A172 (cell line): ENCODE measurements at places on chromosomes 3 and 15. TPM values are rescaled to one million over a fixed set of nuclear protein-coding genes. Genes with fewer than 3 reads are reported as not detected.

SPINT1 gene
- 0.22 and 1.3 TPM in 2 replicates for total RNA-seq

FRMD4B gene
- 1.2 and 1.6 TPM in 2 replicates for total RNA-seq

SLC9C1 gene
- not detected in 2 replicates for total RNA-seq

ZNF80 gene
- total RNA-seq: not detected in 2 replicates

LYZL4 gene
- total RNA-seq: not detected in 2 replicates

ZNF660 gene
- not detected in 2 replicates for total RNA-seq

INKA1 gene
- total RNA-seq: 2.8 and 6.4 TPM in 2 replicates

DNA sequence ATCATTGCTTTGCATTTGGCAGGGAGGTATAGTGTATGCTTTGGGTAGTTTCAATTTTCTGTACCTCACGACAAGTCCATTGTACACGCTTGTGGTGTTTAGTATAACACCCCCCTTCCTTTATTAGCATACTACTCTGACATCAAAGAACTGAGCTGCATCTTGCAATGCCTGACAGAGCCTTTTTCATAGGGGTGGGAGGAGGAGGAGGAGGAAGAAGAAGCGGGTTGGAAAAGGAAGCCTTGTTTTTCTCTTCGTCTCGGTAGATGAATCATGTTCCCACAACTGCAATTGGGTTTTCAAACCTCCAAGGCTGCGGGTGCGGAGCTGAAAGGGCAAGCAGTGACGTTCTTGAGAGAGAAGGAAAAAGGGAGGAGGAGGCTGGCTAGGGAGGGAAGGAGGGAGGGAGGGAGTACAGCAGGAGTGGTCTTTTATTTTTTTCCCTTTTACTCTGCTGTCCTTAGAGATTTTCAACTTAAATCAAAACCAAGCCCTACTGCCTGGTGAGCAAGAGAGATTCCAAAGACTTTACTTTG is 175.7 kb downstream of the KLHL25 start:
- peak; percentile 89 for DNase-seq

GRCh38 chr15:51390241-51390965 is 48.9 kb downstream of the GLDN start:
- no peak for DNase-seq

DNA sequence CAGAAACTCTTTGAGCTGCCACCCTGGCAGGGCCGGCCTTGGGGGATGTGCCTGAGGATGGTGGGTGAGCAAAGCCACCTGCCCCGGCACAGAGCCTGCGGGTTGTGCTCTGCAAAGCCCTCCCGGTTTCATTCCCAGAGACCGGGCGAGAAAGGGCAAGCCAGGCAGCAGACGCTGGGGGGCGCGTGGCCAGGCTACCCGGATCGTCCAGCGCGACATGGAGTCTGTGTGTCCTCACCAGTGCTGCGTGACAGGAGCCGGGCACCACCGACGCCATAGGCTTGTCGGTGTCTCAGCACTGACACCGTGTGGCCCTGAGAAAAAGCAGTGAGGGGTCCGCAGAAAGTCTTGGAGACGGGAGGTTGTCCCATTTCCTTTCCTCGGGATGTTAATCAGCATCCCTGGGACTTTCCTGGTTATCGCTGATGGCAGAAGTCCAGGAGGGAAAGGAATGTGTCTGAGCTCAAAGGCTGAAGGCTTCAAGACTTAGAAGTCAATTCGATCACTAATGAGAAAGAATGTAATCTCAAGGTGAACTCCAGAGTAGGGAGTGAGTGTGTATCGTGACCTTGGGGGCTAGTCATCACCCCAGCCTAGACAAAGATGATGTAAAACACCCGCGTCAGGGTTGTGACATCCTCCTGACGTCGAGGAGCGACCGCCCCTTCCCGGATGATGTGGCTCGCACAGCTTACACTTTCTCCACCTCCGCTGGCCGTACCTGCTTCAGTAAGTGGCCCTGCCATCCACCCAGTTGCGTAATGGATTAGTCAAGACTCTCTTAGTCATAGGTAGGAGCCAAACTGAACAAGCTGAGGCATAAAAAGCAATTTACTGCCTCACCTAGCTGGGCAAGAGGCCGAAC is 36.3 kb upstream of the PLA2G4E start:
- peak; percentile 87 for DNase-seq

GRCh38 chr3:81763001-81763400 is 1.6 kb upstream of the GBE1 start:
- DNase-seq: no peak

DNA sequence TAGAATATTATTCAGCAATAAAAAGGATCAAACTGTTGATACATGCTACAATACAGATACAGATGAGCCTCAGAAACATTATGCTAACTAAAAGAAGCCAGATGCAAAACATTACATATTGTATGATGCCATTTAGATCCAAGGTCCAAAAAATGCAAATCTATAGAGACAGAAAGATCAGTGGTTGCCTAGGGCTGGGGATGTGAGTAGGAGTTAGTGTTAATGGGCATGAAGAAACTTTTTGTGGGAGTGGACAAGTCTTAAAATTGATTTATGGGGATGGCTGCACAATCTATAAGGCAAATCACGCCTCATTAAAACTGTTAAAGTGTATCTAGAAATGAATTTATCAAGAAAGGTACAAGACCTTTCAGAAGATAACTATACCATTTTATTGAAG is 45.0 kb downstream of the EHHADH start:
- no peak for DNase-seq

DNA sequence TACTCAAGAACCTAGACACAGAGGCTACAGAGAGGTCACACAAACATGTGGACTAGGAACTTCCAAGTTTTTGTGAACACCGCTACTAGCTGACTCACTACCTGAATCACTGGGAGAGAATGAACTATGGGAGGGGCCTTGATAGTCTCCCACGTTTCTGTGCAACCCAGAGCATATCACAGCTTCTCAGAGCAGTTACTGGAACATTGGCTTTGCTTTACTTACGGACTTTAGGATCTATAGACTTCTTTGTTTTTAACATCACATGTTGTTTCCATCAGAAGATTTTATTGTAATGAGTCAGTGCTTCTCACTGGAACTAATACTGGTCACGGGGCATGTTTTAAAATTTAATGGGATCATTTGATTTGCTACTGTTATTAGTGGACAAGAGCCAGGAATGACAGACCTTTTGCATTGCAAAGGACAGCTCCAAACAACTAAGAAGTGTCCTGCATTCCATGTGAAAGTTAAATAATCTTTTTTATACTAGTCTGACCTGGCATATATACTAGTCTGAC is 35.6 kb downstream of the RTP4 start:
- DNase-seq: peak; percentile 98

DNA sequence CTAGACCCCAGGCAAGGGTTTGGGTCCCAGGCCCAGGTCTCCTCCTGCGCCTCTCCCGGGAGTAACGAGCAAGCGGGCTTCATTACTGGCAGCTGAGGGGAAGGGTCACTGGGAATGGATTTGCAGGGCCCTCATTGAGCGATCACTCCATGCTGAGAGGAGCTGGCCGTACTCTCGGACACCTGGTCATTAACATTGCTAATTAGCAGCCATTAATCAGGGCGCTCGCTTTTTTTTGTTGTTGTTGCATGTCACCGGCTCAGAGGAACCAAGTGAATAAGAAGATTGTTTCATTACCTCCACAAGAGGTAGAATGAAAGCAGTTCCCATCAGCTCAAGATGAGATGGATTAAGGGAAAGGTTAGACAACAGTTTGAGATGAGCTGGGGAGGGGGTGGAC is 293.0 kb upstream of the ATP11B start:
- DNase-seq: no peak

GRCh38 chr3:1766384-1766783 is 332.3 kb upstream of the CNTN4 start:
- DNase-seq: no peak

DNA sequence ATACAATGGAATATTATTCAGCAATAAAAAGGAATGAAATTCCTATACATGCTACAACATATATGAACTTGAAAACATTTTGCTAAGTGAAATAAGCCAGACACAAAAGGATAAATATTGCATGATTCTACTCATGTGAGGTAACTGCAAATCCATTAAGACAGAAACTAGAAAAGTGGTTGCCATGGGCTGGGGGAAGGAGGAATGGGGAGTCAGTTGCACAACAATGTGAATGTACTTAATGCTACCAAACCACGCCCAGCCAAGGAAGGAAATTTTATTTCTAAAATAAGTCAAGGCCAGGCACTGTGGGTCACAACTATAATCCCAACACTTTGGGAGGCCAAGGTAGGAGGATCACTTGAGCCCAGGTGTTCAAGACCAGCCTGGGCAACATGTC is 9.8 kb upstream of the GMPPB start:
- DNase-seq: no peak

GRCh38 chr3:34882764-34883163 is 756.6 kb upstream of the ARPP21 start:
- DNase-seq: peak; percentile 29

DNA sequence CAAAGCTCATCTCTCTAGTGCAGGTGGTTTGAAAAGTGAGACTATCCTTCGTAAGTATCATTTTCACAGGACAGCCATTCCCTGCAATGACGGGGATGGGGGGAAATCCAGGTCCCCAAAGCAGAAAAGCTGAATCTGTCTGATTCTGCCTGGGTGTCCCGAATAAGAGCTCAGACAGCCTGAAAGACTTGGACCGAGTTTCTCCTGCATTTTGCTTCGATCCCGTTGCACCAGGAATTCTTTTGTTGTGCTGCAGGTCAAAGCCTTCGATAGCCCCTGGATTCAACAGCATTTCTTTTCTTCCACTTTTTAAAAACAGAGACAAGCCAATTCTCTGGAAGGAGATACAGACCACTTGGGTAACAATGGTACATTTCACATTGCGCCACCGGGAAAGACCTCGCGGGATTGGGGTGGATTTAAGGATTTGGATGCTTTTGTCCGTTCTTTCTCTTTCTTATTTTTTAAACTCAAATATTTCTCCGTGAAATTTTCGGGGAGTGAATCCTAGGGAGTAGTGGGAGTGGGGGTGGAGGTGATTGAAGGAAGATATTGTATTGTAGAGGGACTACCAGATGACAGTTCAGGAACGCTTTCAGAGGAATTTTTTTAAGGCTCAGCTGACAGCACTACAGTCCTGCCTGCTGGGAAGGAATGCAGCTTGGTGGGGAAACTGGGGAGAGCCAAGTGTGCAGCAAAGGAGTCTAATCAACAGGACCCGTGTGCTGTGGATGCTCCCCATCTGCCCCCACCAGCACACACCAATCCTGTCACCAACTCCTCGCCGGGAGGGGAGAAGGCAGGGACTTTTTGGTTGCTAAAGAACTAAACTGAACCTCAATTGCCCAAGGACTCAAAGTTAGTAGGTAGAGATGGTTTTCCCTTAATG is 2.6 kb downstream of the SLITRK3 start:
- no peak for DNase-seq

- peak; percentile 13 for DNase-seq
These were observed 92.8 kb downstream of the GOLIM4 start for GRCh38 chr3:168002786-168003368.

DNA sequence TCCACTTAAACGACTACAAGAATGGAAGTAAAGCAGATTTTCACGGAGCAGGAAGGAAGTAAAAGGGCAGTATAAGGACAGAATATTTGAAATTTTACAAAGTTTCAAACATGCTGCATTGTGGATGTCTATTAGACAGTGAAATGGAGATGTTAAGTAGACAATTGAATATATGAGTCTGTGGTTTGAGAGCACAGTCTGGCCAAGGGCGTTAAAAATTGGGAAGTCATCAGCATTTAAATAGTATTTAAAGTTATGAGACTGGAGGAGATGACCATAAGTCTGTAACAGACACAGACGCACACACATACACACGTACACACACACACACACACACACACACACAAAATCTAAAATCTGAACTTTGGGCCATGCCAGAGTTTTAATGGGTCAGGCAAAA is 935.9 kb downstream of the EPHA3 start:
- DNase-seq: no peak

DNA sequence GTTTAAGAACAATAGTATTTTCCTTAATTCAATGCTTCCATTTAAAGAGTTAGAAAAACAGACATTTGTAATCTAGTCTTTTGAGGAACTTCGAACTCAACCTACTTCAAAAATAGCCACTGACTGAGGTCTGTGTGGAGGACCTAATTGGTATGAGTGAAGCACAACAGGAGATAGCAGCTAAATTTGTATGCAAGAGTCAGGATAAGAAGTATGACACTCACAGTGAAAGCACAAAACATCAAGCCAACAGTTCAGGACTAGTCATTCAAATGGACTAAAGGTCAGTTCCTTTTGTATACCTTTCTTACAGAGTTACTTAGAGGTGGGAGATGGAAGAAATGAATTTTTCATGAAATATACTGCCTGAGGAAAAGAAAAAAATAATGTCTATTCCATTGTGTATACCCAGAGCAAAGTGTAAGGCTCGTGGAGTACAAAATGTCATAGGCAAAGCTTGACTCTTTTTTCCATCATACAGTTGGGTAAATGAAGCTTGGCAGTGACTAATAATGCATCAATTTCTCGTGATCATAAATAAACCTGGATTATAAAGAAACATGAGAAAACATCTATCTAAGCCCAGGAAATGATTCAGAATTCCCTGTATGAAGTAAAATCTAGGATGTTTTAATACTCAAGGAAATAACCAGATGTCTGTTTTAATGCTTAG is 1005.2 kb upstream of the CADM2 start:
- DNase-seq: peak; percentile 46

DNA sequence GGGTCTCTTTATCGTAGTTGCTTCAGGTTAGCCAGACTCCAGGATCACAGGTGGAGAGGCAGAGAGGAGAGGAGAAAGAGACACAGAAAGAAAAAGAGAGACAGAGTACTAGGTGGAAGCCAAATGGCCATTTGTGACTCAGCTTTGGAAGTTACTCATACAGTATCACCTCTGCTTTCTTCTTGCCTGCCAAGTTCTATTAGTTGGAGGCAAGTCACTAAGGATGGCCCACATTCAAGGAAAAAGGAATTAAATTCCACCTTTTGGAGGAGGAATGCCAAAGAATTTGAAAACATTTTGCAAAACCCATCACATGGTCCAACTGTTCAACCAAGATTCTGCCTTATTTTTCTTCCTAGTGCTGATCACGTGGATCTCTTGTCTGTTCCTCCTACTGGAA is 291.1 kb downstream of the CHL1 start:
- DNase-seq: no peak

- peak; percentile 51 for DNase-seq
These were observed 1.5 kb downstream of the CYP1A1 start for GRCh38 chr15:74723754-74724334.

DNA sequence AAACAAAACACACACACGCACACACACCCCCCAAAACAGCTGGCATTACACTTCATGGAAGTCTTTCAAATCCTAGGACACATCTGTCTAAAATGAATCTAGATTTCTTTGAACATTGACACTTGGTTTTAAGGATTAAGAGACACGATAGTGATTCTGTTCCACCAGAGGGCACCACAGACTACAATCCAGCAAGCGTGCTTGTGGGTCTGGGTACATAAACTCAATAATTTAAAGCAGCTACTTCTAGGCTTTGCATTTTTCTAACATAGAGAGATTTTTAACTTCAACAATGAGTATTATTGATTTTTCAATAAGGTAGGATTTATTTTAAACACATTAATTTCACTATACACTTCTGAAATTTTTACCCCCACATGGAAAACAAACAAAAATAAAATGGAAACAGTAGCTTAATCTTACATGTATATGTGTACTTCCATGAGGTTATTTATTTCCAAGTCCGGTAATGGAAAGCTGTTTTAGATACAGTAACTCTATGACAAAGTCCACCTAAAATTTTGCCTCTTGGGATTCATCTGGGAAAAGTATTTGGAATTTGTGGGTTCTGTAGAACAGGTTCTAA is 564.0 kb upstream of the TGFBR2 start:
- DNase-seq: peak; percentile 64

- DNase-seq: no peak
These were observed 234.9 kb downstream of the CACNA2D3 start for GRCh38 chr3:54357301-54357700.
